ENCODE measurements at places on chromosomes 6 and 20.

- DNase-seq: no peak
These were observed 91.2 kb downstream of the DLL1 start for GRCh38 chr6:170199716-170200115.

DNA sequence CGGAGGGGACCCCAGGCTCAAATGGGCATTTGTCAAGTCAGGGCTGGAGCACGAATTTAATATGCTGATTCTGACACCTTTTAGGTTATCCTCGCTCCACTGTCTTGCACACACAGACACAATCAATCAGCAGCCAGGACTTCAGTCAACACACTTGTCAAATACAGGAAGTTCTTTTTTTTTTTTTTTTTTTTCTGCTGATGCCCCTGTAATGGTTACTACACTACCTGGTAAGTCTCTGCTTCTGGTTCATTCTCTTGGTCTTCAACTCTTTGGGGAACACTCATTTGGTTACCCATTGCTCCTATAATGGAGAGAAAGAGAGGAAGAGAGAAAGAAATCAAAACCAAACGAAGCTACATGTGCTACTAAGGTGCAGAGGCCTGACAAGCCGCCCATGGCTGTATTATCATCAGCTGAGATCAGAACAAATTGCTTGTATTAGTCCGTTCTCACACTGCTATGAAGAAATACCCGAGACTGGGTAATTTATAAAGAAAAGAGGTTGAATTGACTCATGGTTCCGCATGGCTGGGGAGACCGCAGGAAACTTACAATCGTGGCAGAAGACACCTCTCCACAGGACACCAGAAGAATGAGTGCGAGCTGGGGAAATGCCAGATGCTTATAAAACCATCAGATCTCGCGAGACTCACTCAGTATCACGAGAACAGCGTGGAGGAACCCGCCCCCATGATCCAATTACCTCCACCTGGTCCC is 11.8 kb downstream of the BCAS1 start:
- DNase-seq: no peak

GRCh38 chr6:166005944-166006899 is 161.4 kb downstream of the TBXT start:
- no peak for DNase-seq

DNA sequence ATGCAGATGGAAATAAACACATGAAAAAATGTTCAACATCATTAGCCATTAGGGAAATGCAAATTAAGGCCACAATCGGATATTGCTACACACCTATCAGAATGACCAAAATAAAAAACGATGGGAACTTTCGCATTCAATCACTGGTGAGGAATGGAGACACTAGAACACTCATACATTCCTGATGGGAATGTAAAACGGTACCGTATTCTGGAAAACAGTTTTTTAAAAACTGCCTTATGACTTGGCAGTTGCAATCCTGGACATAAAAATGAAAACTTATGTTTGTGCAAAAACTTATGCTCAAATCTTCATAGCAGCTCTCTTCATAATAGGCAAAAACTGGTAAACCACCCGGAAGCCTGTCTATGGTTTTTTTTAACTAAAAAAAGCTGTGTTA is 146.0 kb downstream of the CEBPB start:
- DNase-seq: no peak

GRCh38 chr20:11989018-11989771 is 71.5 kb downstream of the BTBD3 start:
- DNase-seq: no peak

GRCh38 chr6:87574237-87574804 is 15.5 kb downstream of the RARS2 start:
- DNase-seq: no peak

DNA sequence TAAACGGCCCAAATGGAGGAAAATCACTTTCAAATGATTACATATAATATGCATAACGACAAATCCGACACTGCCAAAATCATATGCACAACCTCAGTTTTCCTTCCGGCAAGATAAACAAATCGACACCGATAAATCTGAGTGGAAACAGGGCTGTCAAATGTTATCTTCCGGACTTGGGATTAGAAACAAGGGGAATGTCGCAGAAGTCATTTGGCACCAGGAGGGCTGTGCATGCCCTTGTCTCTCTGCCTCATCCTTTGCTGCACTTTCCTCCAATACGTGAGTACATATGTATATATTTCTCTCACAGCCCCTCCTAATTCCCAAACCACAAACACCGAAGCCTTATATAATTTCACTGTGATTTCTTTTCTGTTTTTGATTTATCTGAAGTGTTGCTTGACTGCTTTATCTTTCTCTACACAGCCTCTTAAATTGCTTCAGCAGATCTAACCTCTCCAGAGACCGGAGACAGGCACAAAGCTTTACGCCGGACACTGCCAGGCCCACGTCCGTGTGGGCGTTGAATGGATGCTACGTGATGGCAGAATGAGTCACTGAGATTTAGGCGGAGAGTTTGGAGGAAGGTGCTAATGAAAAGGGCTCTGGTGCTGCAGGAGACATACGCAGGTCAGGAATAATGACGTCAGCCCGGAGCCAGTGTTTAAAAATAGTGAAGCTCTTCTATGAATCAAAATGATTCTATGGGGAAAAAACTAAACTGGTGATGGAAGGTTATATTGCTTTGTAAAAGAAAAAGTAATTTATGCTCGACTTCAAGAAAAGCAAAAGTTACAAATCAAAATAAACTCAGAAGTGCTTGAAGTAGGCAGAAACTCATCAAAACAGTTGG is 21.0 kb upstream of the PRELID3B start:
- DNase-seq: no peak

- no peak for DNase-seq
These were observed 626.5 kb upstream of the NRSN1 start for GRCh38 chr6:23499549-23499948.

GRCh38 chr6:166855416-166855815 is 100.9 kb downstream of the RNASET2 start:
- no peak for DNase-seq

GRCh38 chr6:31060145-31060544 is 49.9 kb downstream of the MUC22 start:
- no peak for DNase-seq

GRCh38 chr6:166765234-166765541 is 138.1 kb upstream of the RPS6KA2 start:
- DNase-seq: no peak

- DNase-seq: no peak
These were observed 159.3 kb downstream of the CDKAL1 start for GRCh38 chr6:20693466-20694063.

- DNase-seq: peak; percentile 38
These were observed 2.2 kb downstream of the QKI start for GRCh38 chr6:163416557-163417253.
